Spinal cord (tissue), 10 donors: ENCODE measurements at places on chromosomes 4 and X.

- DNase-seq, result no peak
- no peaks in the 10 kb centered on the region for H3K4me1 ChIP-seq
- no peaks in the 10 kb centered on the region for H3K36me3 ChIP-seq
- no peak overlapping the region for H3K27ac ChIP-seq
- no peak overlapping the region for H3K4me3 ChIP-seq
These were observed 77.1 kb downstream of the SLC9A7 start for GRCh38 chrX:46681849-46682248.

DNA sequence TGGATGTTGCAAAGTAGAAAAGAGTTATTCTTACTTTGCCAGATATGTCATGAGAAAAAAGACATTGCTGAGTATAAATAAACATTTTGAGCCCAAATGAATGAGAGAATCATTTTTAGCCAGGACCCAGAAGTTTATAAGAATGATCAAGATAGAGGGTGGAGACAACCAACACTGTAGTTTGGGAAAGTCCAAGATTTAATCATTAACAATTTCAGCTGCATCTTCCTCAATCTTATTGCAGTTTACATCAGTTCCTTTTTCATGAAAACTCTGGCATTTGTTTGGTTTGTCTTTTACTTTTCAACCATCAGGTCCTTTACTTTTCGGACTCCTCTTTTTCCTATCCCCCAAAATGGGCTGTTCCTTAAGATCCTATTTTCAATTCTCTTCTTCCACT is 645.9 kb downstream of the ANKRD50 start:
- no peaks in the 10 kb centered on the region for H3K36me3 ChIP-seq
- no peaks in the 10 kb centered on the region for H3K4me1 ChIP-seq
- no peak overlapping the region for H3K27ac ChIP-seq
- no peak overlapping the region for H3K4me3 ChIP-seq
- no peak for DNase-seq
- H3K27me3 ChIP-seq, result no peaks in the 10 kb centered on the region

GRCh38 chr4:100809506-100809905 is 291.7 kb upstream of the EMCN start:
- H3K4me3 ChIP-seq, result no peak overlapping the region
- DNase-seq, result no peak
- H3K27me3 ChIP-seq, result no peaks in the 10 kb centered on the region
- H3K27ac ChIP-seq, result no peak overlapping the region
- H3K36me3 ChIP-seq, result no peaks in the 10 kb centered on the region

GRCh38 chr4:27360790-27361267 is 500.2 kb downstream of the STIM2 start:
- H3K4me1 ChIP-seq, result no peaks in the 10 kb centered on the region
- no peaks in the 10 kb centered on the region for H3K27me3 ChIP-seq
- H3K36me3 ChIP-seq, result no peaks in the 10 kb centered on the region
- peak overlapping the region; percentile 22 for H3K27ac ChIP-seq
- H3K4me3 ChIP-seq, result no peak overlapping the region

- H3K27me3 ChIP-seq, result no peaks in the 10 kb centered on the region
- no peaks in the 10 kb centered on the region for H3K4me1 ChIP-seq
- H3K27ac ChIP-seq, result no peak overlapping the region
- peaks cover 3% of the 10 kb centered on the region for H3K36me3 ChIP-seq
- no peak for DNase-seq
These were observed 69.6 kb downstream of the ENPP6 start for GRCh38 chr4:184147858-184148737.

DNA sequence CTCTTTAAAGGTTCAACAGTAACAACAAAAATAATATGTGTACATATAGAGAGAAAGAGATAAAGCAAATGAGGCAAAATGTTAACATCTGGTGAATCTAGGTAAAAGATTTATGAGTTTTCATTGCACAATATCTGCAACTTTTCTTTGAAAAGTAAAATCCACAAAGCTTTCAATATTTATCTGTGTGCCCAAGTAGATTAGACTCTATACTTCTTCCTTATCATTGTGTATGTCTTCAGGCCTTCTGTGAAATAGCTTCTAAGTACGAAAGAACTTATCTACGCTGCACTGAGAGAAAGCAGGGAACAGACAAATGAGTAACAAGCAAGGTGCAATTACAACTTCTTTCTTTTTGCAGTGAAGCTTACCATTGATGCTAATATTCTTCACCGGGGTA is 81.6 kb downstream of the NPNT start:
- no peak for DNase-seq
- no peak overlapping the region for H3K27ac ChIP-seq
- H3K36me3 ChIP-seq, result no peaks in the 10 kb centered on the region

- H3K4me1 ChIP-seq, result no peaks in the 10 kb centered on the region
- H3K27ac ChIP-seq, result no peak overlapping the region
- H3K36me3 ChIP-seq, result no peaks in the 10 kb centered on the region
- no peak overlapping the region for H3K4me3 ChIP-seq
- peaks cover 3% of the 10 kb centered on the region for H3K27me3 ChIP-seq
These were observed 70.5 kb upstream of the IGSF1 start for GRCh38 chrX:131359611-131360010.

- H3K4me1 ChIP-seq, result no peaks in the 10 kb centered on the region
- H3K4me3 ChIP-seq, result no peak overlapping the region
- H3K27me3 ChIP-seq, result no peaks in the 10 kb centered on the region
- no peak for DNase-seq
- no peaks in the 10 kb centered on the region for H3K36me3 ChIP-seq
These were observed 77.8 kb downstream of the GALNTL6 start for GRCh38 chr4:171891038-171891437.

DNA sequence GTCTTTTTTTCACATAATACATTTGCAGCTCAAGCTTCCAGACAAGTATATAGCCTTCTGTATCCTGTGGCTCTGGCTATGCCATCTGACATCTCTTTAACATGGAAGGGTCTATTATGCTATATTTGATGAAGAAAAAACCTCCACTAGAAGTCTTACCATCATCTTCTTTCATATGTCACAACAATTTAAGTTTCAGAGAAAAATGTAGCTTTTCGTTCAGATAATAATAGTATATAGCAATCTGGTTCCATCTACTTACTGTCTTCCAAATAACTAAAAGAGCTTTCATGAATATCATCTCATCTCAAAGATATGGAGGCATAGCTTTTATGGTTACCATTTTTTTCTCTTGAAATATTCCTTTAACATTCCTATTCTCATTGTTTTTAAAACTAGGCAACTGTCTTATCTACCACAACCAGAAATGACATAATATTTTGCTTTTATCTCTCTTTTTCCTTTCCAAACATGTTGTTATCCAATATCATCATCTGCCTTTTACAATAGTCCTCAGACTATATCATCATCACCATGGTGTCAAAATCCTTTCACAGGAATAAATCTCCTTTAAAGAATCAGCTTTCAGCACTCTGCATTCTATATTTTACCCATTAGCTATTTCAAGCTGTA is 1005.1 kb downstream of the PDHA2 start:
- H3K4me1 ChIP-seq, result no peaks in the 10 kb centered on the region
- H3K36me3 ChIP-seq, result no peaks in the 10 kb centered on the region
- no peak overlapping the region for H3K27ac ChIP-seq
- no peak for DNase-seq
- no peak overlapping the region for H3K4me3 ChIP-seq
- no peaks in the 10 kb centered on the region for H3K27me3 ChIP-seq

GRCh38 chrX:67723580-67724351 is 179.9 kb downstream of the AR start:
- H3K27ac ChIP-seq, result no peak overlapping the region
- no peaks in the 10 kb centered on the region for H3K36me3 ChIP-seq
- no peaks in the 10 kb centered on the region for H3K27me3 ChIP-seq
- H3K4me3 ChIP-seq, result no peak overlapping the region
- no peak for DNase-seq

DNA sequence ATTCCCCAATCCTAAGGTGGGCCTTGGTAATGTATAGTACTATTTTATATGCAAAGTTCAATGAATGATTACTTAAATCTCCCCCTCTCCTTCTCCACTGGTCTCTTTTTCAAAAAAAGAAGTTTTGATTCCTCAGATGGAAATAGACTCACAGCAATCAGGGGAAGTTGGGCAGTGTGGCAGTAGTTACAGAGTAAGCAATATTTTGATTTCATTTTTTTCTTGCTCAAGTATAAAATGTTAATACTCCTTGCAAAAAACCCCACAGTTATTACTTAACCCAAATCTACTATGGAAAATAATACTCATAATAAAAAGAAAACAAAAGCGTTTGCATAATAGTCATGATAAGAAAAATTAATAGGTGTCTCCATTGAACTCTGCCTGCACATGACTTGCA is 56.9 kb upstream of the CXCL8 start:
- H3K27me3 ChIP-seq, result no peaks in the 10 kb centered on the region
- no peak for DNase-seq
- no peak overlapping the region for H3K27ac ChIP-seq

DNA sequence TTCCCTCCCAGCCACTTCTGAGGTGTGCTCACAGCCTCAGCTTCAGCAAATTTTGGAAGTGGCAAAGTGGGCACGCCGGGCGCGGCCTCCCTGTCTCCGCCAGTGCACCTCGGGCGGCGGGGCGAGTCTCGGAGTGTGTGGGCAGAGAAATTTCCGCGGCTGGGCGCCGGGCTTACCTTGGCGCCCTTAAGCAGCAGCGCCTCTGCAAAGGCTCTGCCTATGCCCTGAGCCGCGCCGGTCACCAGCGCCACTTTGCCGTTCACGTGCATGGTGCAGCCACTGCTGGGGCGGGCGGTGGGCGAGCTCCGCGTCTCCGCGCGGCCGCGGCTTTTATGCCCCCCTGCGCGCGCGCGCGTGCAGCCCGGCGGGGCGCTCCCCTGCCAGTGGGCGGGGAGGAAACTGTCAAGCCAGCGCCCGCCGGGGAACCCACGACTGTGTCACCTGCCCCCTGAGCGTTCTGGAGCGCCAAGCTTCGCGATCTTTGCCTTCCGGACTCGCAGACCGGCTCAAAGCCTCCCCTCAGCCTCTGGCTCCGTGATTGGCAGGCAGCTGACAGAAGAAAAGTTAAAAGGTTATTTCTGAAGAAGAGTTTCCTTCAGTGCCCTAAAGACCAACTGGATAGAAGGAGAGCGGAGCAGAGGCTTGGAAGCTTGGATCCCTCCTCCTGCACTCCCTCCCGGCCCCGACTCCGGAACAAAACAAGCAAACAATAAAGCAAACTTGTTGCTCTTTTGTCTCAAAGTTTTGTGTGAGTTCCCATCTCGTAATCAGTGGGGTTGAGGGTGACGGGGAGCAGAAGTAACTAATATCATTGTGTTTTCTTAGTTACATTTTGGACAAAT is at the start of gene HPGD:
Gene HPGD (minus strand): TSS at position 306 of the 842 bp plus-strand sequence. CDS start 37 bp downstream, at position 269.
- H3K4me3 ChIP-seq, result peak within 1 kb of the TSS; percentile 68
- DNase-seq, result peak; percentile 23
- peaks cover 7% of the 10 kb centered on the region for H3K4me1 ChIP-seq
- H3K27me3 ChIP-seq, result peaks cover 18% of the 10 kb centered on the region

DNA sequence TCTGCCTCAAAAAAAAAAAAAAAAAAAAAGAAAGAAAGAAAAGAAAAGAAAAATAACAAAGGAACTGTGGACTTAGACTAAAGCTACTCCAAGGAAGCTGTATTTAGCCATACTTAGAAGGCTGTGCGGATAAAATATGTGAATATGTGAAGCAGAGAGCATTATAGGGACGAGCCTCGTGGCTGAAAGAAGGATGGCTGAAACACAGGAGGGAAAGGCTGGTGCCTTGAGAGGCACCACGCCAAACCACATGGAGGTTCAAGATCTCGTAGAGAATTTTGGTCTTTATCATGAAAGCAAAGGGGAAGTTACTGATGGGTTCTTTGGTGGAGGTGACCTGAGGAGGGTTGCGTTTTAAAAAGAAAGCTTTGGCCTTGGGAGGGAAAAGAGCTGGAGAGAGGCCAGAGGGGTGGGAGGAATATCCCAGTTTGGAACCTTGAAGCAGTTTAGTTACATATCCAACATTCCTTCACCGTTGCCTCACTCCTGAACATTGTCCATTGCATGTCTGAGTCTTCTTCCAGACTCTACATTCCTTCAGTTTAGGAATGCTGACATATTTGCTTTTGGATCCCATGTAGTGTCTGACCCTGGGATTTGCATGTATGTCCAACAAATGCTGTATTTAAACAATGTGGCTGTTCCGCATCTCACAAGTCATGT is 82.5 kb downstream of the CPE start:
- H3K36me3 ChIP-seq, result no peaks in the 10 kb centered on the region
- no peak overlapping the region for H3K27ac ChIP-seq
- H3K4me3 ChIP-seq, result no peak overlapping the region
- H3K27me3 ChIP-seq, result no peaks in the 10 kb centered on the region
- peak; percentile 46 for DNase-seq
- no peaks in the 10 kb centered on the region for H3K4me1 ChIP-seq

- H3K27me3 ChIP-seq, result no peaks in the 10 kb centered on the region
- peaks cover 79% of the 10 kb centered on the region for H3K36me3 ChIP-seq
- H3K4me3 ChIP-seq, result no peak overlapping the region
- no peak for DNase-seq
- H3K4me1 ChIP-seq, result no peaks in the 10 kb centered on the region
These were observed 13.3 kb upstream of the TADA2B start for GRCh38 chr4:7029921-7030320.

DNA sequence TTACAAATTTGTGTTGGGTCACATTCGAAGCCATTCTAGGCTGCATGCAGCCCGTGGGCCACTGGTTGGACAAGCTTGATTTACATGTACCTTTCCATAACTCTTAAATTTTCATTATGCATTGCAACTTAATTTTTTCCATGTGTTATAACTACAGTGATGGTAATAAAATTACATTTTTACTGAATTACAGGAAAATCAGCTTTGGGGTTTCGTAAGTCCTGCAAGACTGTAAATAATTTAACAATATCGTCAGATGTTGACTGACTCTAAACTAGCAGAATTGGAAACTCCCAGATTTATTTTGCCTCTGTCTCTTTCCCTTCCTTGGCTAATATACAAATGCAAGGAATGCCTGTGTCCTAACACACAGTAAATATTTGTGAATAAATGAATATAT is 88.0 kb upstream of the RAPGEF2 start:
- H3K4me1 ChIP-seq, result peaks cover 5% of the 10 kb centered on the region
- H3K27me3 ChIP-seq, result no peaks in the 10 kb centered on the region
- no peak overlapping the region for H3K27ac ChIP-seq
- H3K4me3 ChIP-seq, result no peak overlapping the region
- no peaks in the 10 kb centered on the region for H3K36me3 ChIP-seq
- no peak for DNase-seq

GRCh38 chr4:8403976-8404375 is 36.5 kb downstream of the ACOX3 start:
- H3K4me3 ChIP-seq, result no peak overlapping the region
- no peak for DNase-seq
- H3K27ac ChIP-seq, result no peak overlapping the region
- H3K36me3 ChIP-seq, result peaks cover 70% of the 10 kb centered on the region
- H3K27me3 ChIP-seq, result no peaks in the 10 kb centered on the region

DNA sequence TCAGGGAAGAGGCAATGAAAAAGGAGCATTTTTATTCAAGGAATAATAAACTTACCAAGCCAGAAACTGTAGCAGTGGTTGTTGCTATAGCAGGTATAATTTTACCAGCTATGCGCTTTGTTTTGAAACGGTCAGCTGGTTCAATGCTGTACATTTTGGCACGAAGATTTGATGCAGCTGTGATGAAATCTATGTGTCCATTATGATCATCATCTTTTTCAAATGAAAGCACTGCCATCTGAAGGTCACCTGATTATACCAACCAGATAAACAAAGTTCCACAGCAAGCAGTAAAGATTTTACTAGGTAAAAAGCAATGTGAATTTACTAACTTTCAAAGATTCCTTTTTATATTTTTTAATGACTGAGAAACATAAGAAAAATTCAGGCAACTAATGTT is 66.4 kb downstream of the STAP1 start:
- DNase-seq, result no peak
- no peak overlapping the region for H3K4me3 ChIP-seq
- no peaks in the 10 kb centered on the region for H3K4me1 ChIP-seq
- peaks cover 9% of the 10 kb centered on the region for H3K36me3 ChIP-seq
- H3K27ac ChIP-seq, result no peak overlapping the region
- no peaks in the 10 kb centered on the region for H3K27me3 ChIP-seq
